Hepatocyte (in vitro differentiated cells): ENCODE measurements at places on chromosomes 1 and 21. TPM values are rescaled to one million over a fixed set of nuclear protein-coding genes. Genes with fewer than 3 reads are reported as not detected.

DNA sequence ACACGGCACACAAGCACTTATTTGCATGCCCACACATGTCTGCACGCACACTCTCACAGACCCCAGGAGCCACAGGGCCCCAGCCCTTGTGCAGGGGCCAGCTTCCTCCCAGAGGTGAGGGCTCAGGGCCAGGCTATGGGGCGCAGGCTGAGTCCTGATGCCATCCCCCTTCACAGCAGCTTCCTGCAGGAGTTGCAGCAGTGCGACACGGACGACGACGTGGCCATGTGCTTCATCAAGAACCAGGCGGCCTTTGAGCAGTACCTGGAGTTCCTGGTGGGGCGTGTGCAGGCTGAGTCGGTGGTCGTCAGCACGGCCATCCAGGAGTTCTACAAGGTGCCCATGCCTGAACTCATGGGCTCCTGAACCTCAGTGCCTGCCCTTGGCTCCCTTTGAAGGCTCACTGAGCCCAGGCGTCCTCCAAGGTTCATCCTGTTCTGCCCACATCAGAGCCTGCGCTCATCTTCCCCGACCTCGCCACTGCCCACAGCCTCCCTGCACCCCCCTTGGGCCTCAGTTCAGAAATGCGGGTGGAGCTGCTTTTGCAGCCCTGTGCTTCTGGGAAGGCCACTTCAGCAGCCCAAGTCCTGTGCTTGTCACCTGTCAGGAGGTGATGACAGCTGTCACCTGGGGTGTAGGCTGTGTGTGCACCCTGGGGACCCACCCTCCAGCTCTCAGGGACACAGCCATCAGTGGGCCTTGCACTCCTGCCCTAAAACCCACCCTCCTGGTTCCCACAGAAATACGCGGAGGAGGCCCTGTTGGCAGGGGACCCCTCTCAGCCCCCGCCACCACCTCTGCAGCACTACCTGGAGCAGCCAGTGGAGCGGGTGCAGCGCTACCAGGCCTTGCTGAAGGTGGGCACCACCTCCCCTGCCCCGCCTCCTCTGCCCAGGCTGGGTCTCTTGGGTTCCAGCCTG is 66.6 kb downstream of the TRIM11 start:
- DNase-seq, result no peak

DNA sequence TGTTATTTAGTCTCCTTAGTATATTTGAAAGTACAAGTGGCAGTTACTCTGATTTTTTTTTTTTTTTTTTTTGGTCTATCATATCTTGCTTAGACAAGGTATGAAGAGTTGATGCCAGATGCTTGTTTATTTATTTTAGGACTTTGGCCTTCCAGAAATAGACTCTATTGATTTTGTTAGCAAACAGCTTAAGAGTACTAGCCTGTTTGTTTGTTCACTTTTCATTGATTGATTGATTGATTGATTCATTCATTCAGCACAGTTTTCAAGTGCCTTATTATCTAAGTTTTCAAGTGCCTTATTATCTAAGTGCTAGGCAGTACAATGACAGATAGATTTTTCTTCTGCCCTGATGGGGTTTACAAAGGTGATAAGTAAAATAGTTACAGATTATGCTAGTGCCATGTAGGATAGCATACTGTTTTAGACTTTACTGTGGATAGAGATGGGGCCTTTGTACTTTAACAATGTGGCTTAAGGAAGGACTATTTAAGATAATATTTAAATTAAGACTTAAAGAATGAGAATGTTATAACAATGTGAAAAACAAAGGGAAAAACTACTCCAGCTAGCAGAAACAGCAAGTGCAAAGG is 50.5 kb downstream of the MTF2 start:
- no peak for DNase-seq

FHAD1 gene
- total RNA-seq, result 0.13 and 0.24 TPM in 2 replicates

PTPRF gene
- total RNA-seq, result 75.7 and 115 TPM in 2 replicates

DNA sequence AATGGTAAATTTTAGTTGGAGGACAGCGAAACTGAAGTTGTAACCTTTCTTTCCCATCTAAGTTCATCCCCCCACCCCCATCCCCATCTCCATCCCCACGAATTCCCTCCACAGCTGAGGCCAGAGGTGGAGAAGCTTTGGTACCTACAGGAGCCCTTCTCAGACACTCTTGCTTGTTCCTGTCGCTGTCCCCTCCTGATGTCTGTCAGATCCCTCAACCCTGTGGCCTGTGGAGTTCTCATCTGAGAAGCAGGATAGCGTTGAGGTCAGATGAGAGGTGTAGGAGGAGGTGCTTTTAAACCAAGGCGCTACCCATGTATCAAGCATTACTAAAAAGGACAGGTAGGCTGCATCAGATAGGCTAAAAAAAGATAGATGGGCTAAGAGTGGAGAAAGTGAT is 769 bp downstream of the NTPCR start:
- peak; percentile 45 for DNase-seq

DNA sequence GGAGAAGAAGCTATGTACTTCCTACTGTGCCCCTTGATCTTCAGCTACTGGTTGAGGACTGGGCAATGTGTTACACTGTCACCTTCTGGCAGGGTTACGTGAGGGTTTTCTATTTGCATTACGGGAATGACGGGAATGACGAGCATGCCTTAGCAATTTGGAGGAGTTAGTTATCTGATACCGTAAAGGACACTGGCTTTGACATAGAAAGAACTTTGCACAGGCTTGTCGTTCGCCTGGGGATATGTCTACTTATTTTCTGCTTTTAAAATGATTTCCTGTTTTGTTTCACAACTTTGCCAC is 19.8 kb upstream of the ACBD6 start:
- DNase-seq, result peak; percentile 32

CRYAA gene
- not detected in 2 replicates for total RNA-seq

- peak; percentile 59 for DNase-seq
Measured at GRCh38 chr1:200670242-200671118, 773 bp upstream of the DDX59 start.

DNA sequence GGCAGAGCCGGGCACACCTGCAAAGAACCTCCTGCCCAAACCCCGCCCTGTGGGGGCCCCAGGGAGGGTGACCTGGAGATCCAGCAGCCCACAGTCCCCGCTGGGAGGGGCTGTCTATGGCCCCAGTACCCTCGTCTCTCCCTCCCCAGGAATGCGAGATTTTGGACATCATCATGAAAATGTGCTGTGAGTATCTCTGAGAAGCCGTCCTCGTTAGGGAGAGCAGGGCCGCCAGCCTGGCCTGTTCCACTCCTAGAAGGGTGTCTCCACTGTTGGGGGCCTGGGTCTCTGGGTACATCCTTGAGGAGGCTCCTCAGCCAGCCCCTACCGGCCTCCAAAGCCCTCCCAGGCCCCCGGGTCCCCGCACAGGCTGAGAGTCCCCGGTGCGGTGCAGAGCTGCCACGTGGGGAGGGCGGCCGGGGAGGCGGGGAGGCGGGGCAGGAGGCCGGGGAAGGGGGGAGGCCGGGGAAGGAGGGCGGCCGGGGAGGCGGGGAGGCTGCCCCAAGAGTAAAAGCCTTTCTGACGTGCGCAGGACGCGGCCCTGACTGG is 18.7 kb downstream of the COL6A1 start:
- DNase-seq, result no peak

DNA sequence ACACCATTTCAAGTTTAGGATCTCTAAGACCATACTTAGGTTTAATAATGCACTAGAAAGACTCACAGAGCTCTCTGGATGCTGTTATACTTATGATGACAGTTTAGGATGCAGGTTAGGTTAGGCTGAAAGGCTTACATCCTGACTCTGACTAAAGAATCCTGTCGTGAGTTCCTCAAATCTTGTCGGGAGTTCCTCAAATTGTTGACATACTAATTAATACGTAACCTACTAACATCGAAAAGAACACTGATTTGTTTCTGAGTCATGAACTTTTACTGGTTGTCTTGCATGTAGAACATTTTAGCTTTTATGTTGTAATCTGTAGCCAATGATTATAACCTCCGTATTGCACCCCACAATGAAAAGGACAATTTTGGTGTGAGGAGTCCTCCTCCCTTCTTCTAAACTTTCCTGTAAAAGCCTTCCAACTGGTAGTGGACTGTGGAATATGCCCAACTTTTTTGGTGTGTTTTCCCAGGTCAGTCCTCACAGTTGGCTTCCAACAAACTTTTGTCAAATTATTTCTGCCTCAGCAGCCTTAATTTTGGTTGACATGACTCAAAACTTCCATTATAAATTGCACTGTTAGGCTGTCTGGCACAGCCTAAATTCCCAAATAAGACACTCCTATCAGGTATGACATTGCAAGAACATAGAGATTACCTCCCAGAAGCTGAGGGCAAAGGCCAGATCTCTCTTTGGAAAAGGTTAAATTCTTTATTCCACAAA is 107.9 kb upstream of the PALMD start:
- no peak for DNase-seq

TMEM269 gene
- total RNA-seq, result 0.32 and 0.40 TPM in 2 replicates

GRCh38 chr1:69328186-69328585 is 239.5 kb upstream of the LRRC7 start:
- no peak for DNase-seq

DMRTA2 gene
- 0.10 TPM in 1 of 2 replicates, not detected in the other for total RNA-seq

APOBEC4 gene
- total RNA-seq, result 0.37 TPM in 1 of 2 replicates, not detected in the other

DNA sequence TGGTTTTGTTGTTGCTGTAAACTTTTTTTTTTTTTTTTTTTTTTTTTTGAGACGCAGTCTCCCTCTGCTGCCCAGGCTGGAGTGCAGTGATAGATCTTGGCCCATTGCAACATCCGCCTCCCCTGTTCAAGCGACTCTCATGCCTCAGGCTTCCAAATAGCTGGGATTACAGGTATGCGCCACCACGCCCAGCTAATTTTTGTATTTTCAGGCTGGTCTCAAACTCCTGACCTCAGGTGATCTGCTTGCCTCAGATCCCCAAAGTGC is 78.9 kb upstream of the SLC45A1 start:
- DNase-seq, result no peak

DNA sequence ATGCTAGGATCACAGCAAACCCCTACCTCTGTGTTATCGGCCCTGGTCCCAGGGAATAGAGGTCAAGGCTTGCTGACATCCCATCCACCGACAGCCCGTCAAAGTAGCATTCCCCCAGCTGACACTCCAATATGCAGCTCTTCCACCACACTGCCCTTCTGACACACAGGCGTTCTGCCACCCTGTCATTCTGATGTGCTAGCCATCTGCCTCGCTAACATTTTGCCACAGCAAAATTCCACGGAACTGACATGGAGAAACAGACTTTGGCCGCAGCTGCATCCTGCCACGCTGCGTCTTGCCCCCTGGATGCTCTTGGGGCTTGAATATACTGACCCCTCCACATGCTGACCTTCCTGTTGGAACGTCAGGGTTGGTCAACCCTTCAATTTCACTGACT is 163.2 kb upstream of the CSF3R start:
- no peak for DNase-seq

GRCh38 chr1:68401506-68401905 is 48.2 kb downstream of the RPE65 start:
- no peak for DNase-seq

- no peak for DNase-seq
Measured at GRCh38 chr1:18486195-18486594, 5.5 kb downstream of the KLHDC7A start.

GRCh38 chr1:103275725-103276124 is 167.4 kb upstream of the COL11A1 start:
- no peak for DNase-seq

GRCh38 chr21:42056468-42056867 is 14.6 kb upstream of the UMODL1 start:
- peak; percentile 44 for DNase-seq

- no peak for DNase-seq
Measured at GRCh38 chr1:76928522-76928921, 61.2 kb downstream of the ST6GALNAC5 start.

ALX3 gene
- 0.27 and 1.6 TPM in 2 replicates for total RNA-seq

- DNase-seq, result peak; percentile 38
Measured at GRCh38 chr1:172041742-172042141, 200.4 kb downstream of the DNM3 start.

DNA sequence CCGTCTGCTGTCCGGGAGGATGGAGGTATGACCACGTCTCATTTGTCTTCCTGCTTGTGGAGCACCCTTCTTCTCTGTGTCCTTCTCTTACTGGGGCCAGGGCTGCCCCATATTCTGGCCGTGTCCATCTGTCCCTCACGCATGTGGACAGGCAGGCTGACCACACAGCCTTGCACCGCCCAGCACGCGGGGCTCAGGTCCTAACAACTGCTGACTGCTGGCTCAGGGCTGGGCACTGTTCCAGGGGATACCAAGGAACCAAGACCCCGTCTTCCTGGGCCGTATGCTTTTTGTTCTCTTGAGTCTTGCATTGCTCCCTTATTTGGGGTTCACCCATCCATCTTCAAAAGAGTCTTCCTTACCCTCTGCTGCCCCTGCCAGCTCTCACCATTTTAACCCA is 17.5 kb upstream of the SPSB1 start:
- DNase-seq, result no peak

DNA sequence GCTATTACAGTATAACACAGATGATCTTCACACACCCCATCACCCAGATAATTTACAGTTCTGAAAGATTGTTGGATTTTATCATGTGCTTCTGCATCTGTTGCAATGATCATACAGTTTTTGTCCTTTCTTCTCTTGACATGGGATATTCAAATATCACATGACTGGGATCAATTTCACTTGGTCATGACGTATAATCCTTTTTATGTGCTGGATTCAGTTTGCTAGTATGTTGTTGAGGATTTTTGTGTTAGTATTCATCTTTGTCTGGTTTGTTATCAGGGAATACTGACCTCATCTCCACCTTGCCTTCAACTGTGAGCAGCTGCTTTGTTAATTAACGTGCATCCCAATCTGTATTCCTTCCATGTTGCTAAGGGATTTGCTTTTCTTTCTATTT is 44.7 kb upstream of the DISC1 start:
- DNase-seq, result no peak
